ENCODE measurements at places on chromosomes 4 and X.
A peak's percentile ranks its signal among the peaks of the same experiment; 100 is the strongest.

DNA sequence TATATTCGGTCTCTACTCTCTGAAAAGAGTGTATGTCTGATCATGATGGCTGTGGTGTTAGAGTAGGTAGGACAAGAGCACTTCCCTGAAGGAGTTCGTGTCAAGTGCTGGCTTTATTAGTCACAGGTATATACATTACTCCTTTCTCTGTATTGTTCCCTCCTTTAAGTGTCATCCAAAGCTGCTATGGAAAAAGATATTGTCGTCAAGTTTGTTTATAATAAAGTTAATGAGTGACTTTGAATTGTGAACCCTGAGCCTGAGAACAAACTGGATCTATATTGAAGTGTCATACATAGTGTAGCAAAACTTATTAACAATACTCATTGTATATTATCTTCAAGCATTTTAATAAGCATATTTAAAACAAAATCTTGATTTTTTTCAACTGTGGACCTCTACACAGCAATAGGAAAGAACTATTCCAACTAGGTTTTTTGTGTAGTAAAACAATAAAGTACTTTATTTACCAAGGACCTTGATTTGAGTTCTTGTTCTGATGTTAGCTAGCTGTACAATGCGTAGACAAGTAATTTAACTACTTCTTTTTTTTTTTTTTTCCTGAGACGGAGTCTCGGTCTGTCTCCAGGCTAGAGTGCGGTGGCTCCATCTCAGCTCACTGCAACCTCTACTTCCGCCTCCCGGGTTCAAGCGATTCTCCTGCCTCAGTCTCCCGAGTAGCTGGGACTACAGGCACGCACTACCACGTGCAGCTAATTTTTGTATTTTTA is 177.7 kb downstream of the RAPGEF2 start:
- DNase-seq: no peak

DNA sequence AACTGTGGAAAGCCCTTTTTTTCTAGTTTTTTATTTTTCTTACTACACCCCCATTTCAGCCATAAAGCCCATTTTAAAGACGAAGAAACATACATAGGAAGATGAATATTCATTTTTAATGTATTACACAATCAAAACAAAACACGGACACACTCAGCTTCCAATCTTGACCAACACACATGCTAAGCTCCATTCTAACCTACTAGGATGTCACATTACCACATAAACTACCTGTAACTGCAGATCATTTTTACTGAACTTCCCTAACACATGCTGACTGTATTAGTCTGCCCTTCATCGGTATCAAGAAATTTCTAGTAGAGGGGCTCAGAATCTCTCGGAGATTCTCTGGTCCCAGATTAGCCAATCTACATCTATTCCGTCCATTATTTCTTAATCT is 1.8 kb downstream of the CCNI start:
- DNase-seq: no peak

DNA sequence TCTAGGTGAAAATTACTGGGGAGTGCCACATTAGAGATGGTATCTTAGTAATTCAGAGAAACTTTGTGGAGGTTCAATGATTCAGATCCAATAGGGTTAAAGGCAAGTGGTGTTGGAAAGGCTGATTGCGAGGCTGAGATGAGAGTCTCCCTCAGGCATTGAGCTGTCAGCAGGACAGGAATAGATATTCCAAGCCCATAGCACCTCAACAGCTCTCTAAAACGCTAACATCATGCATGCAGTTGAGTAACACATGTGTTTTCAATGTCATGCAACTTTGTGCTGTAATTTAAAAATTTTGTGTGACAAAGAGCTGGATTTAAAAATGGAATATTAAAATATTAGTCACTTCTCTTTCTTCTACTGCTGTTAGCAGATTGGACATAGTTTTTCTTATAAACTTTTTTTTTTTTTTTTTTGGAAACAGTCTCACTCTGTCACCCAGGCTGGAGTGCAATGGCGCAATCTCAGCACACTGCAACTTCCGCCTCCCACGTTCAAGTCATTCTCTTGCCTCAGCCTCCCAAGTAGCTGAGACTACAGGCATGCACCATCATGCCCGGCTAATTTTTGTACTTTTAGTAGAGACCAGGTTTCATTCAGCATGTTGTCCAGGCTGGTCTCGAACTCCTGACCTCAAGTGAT is 173.5 kb upstream of the C1QTNF7 start:
- DNase-seq: no peak

DNA sequence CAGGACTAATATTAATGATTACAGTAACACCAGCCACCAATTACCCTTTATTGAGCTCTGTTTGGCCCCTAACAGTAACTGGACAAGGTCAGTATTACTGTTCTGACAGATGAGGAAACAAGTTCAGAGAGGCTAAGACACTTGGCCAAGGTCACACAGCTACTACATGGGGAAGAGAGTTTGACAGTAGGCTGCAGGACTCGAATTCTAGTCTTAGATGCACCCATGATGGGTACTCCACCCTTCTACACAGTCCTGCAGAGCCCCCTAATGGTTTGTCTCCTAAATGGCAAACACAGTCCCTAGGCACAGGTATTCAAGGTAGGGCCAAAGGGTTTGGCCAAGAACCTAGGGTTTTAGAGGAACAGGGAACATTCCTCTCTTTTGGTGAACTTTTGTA is 93.9 kb downstream of the NSUN7 start:
- no peak for DNase-seq

DNA sequence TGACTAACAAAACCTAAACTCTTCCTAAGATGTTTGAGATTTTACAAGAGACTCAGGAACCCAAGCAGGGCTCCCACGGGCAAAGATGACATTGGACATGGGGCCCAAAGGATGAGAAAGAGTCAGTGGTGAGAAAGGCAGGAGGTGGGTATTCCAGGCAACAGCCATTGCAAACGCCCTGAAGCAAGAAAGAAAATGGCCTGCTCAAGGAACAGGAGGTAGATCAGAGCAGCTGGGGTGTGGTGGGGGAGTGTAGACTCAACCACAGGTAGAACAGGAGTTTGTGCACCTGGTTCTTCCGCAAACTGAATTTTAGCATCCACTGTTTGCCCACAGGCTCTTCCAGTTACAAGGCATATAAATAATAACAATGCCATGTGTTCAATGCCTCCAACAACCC is 3.3 kb downstream of the PPP2R2C start:
- DNase-seq: no peak

- DNase-seq: no peak
These were observed 164.6 kb downstream of the BANK1 start for GRCh38 chr4:101954975-101955678.

DNA sequence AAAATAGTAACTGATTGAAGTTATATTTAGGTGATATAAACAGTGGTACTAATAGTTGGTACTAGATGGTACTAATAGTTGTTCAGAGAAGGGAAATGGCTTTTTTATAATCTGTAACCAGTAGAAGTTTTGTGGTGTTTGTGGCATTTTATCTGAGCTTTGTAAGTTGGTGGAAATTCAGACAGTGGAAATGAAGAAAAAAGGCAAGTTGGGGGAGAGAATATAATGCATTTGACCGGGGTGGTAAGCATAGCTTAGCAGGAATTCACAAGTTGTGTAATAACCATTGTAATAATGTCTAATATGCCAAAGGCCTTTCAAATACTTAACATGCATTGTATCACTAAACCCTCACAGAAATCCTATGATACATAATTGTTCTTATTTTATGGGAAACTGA is 36.3 kb downstream of the DTHD1 start:
- DNase-seq: no peak

- DNase-seq: no peak
These were observed 15.5 kb upstream of the HSD17B11 start for GRCh38 chr4:87406462-87406861.

GRCh38 chr4:52015366-52015765 is 4.8 kb downstream of the LRRC66 start:
- DNase-seq: peak; percentile 31

GRCh38 chr4:2824836-2825381 is 18.7 kb upstream of the ADD1 start:
- no peak for DNase-seq
